T follicular helper cell (primary cell): ENCODE measurements at places on chromosomes 4 and X.

GRCh38 chr4:151798678-151799416, 38.0 kb upstream of the GATB start:
- DNase-seq, result no peak

- DNase-seq, result no peak
These were observed 28.9 kb downstream of the ZNF827 start for GRCh38 chr4:145909773-145910172.

- no peak for DNase-seq
These were observed 57.8 kb upstream of the CCDC149 start for GRCh38 chr4:24970635-24971034.

DNA sequence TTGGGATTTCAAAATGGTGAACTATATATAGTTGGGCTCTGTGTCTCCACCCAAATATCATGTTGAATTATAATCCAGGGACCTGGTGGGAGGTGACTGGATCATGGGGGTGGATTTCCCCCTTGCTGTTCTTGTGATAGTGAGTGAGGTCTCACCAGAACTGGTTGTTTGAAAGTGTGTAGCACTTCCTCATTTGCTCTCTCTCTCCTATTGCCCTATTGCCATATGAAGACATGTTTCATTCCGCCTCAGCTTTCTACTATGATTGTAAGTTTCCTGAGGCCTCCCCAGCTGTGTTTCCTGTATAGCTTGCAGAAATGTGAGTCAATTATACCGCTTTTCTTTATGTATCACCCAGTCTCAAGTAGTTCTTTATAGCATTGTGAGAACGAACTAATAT, 545.6 kb downstream of the TRAM1L1 start:
- no peak for DNase-seq

- DNase-seq, result no peak
These were observed 39.6 kb downstream of the HTRA3 start for GRCh38 chr4:8308856-8309771.
